ENCODE measurements at places on chromosomes 2 and 18.

DNA sequence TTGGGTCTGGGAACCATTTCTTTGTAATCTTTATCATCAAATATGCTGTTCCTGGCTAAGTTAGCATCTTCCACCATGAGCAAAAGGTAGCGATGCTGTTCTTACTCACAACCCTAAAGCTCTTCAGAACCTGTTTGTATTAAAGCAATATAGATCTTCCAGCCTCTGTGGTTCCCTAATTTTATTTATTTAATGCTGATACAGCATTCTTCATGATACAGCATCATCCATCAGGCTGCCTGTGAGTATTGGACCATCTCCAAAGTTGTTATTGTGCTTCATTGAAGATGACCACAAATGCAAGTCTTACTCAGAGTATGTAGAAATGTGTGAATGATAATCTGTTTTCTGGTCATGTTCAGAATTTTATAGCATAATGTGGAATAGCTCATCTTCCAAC lies 40.9 kb upstream of the CTLA4 start:
- no peak for DNase-seq

DNA sequence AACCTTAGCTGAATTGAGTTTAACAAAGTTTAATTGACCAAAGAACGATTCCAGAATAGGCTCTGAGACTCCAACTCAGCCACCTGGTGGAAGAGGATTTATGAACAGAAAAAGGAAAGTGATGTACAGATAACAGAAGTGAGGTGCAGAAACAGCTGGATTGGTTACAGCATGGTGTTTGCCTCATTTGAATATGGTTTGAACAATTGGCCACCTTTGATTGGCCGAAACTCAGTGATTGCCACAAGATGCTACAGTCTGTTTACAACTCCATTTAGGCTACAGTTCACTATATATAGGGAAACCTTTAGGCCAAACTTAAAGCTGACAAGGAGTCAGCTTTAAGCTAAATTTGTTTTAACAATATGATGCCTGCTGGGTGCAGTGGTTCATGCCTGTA lies 28.1 kb upstream of the SLC35G4 start:
- no peak for DNase-seq

GRCh38 chr2:226256709-226257376 lies 542.8 kb downstream of the IRS1 start:
- DNase-seq = no peak

GRCh38 chr18:55856229-55856628 lies 268.2 kb upstream of the TCF4 start:
- no peak for DNase-seq

GRCh38 chr2:26687328-26687727 lies 5.2 kb upstream of the KCNK3 start:
- no peak for DNase-seq

- DNase-seq = no peak
Measured at GRCh38 chr18:27185025-27185763, at the start of gene CHST9. CHST9 (minus strand) TSS chr18:27185308; CDS start chr18:27142809, 42,499 bp downstream.

- no peak for DNase-seq
Measured at GRCh38 chr2:120133572-120134244, 89.5 kb downstream of the TMEM185B start.

DNA sequence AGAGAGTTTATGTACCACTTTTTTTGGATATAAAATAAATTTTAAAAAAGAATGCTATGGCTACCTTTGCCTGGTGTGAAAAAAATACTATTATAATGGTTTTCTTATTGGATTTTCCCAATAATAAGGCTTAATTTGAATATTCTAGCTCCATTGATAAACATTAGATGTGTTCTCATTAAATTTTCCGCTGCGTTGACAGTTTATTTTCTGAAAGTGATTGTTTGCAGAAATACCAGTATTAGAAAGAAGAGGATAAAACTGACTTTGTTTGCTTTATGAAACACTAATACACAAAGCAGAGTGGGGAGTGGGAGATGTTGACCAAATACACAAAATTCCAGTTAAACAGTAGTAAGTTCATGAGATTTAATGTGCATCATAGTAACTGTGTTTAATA lies 433.3 kb upstream of the TMEFF2 start:
- DNase-seq = no peak

All from hematopoietic multipotent progenitor cell treated with erythropoietin and hydrocortisone succinate and interleukin-3 and kit ligand, for 8 days (in vitro differentiated cells).